Endothelial cell of coronary artery (primary cell): ENCODE measurements at places on chromosomes 4 and X. TPM values are rescaled to one million over a fixed set of nuclear protein-coding genes. Genes with fewer than 3 reads are reported as not detected.

The PAGE2 gene
- not detected in 2 replicates for total RNA-seq

The GPR173 gene
- total RNA-seq, result 2.0 and 4.0 TPM in 2 replicates

The ATP1B4 gene
- not detected in 2 replicates for total RNA-seq

The MAGEB10 gene
- not detected in 2 replicates for total RNA-seq

The POU4F2 gene
- total RNA-seq, result not detected in 2 replicates

The TMEM35A gene
- total RNA-seq, result 1.8 and 4.9 TPM in 2 replicates

The TBC1D9 gene
- total RNA-seq, result 55.7 and 58.6 TPM in 2 replicates
